Activated CD4-positive, alpha-beta T cell treated with anti-CD3 and anti-CD28 coated beads for 1 hour (primary cell): ENCODE measurements at places on chromosomes 6 and 20.

DNA sequence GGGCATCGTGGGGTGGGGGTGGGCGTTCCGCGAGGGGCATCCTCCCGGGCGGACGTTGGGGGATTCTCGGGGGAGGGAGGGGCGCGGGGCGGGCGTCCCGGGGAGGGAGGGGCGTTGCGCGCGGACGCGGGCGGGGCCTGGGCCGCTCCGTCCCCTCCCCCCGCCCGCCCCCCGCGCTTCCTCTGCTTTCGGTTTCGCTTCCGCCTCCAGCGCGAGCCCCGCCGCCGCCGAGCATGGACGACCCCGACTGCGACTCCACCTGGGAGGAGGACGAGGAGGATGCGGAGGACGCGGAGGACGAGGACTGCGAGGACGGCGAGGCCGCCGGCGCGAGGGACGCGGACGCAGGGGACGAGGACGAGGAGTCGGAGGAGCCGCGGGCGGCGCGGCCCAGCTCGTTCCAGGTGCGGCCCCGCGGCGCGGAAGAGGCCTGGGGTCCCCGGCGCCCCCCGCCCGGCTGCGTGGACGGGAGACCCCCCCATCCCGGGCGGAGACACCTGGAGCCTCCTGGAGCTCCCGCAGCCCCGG is at the start of gene OGFR:
TSS of gene OGFR (plus strand) at position 209 of the 528 bp plus-strand sequence. CDS start at position 234, 25 bp downstream.
- peak; percentile 64 for DNase-seq

- no peak for DNase-seq
These were observed 80.6 kb upstream of the MBOAT1 start for GRCh38 chr6:20292905-20293304.

DNA sequence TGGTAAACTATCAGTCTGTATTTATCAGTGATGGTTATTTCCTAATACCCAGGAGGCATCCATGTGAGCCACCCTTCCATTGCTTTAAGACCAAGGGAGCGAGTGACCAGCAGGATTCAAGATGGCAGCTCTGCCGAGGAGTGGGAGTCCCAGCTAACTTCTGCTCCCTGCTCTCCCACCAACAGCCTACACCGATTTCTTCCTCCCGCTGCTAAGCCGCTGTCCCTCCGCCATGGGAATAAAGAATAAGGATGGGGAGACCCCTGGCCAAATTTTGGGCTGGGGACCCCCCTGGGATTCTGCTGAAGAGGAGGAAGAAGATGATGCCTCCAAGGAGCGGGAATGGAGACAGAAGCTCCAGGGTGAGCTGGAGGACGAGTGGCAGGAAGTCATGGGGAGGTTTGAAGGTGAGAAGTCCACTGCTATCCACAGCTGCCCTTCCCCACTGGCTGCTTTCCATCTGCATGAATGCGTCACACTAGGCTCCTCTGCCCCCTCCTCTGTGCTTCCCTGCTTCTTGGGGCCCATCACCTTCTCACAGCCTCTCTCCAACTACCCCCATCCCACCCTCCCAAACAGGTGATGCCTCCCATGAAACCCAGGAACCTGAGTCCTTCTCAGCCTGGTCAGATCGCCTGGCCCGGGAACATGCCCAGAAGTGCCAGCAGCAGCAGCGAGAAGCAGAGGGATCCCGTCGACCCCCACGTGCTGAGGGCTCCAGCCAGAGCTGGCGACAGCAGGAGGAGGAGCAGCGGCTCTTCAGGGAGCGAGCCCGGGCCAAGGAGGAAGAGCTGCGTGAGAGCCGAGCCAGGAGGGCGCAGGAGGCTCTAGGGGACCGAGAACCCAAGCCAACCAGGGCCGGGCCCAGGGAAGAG is 10.3 kb downstream of the NFKBIL1 start:
- DNase-seq: no peak

- no peak for DNase-seq
These were observed 18.4 kb downstream of the TIAM2 start for GRCh38 chr6:155013457-155013876.

DNA sequence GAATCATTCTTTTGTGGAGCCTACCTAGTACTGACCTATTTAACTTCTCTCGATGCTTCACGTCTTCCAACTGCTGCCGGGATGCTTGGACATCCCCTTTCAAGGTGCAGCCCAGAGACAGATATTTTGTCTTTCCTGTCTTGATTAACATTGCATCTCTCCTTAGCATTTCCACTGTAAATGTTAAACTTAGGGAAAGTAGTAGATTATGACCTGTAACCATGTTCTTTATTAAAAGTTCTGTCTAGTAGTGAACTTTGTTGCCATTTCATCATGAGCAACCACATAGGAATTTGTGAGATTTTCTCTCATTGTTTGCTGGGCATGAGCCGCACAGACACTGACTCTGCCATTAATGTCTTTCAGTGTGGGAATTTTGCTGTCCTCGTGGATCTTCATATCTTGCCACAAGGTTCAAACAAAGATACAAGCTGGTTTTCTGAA is 117.9 kb downstream of the JAG1 start:
- DNase-seq: no peak

GRCh38 chr6:170029416-170030283 is 261.2 kb downstream of the DLL1 start:
- no peak for DNase-seq

DNA sequence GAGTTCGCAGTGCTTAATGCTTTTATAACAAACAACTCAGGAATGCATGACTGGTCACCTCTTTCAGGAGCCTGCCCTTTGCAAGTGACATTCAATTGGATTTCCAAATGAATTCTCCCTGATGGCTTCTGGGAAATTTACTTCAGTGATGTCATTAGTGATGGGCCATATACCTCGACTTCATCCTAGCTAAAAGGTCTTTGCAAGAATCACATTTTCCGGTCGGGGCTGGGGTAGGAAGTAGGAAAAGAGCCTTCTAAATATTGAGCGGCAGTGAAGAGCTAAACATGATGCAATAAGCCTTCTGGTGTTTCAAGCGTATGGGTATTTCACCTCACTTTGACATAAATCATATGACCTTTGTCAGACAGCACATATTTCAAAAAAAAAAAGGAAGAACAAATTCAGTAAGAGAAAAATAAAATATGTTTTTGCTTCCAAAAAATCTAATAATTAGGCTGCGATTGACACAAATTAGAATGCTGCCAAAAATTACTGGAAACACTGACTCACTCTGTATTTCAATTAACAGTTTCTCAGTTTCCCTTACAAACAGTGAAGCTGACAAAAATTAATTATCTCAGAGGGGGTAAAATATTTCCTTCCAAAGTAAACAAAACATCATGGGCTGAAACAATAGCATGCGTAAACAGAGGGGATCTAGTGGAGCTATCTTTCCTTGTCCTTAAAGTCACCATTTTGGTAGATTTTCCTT is 39.8 kb downstream of the ADTRP start:
- no peak for DNase-seq

- DNase-seq: no peak
These were observed 145.6 kb upstream of the MANEA start for GRCh38 chr6:95431637-95432228.

GRCh38 chr6:127120023-127120786 is 1.7 kb downstream of the RSPO3 start:
- DNase-seq: no peak

- no peak for DNase-seq
These were observed 37.6 kb upstream of the TENT5A start for GRCh38 chr6:81790034-81790433.

GRCh38 chr6:81552644-81553043 is 199.8 kb downstream of the TENT5A start:
- no peak for DNase-seq

DNA sequence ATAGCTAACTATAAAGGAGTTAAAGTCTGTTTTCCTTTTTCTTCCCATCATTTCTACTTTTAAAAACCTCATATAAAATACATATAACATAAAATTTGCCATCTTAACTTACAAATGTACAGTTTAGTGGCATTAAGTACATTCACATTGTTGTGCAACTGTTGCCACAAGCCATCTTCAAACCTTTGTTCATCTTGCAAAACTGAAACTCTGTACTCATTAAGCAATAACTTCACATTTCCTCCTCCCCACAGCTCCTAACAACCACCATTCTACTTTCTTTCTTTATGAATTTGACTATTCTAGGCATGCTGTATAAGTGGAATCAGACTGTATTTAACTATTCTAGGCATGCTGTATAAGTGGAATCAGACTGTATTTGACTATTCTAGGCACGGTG is 4.5 kb downstream of the CCDC170 start:
- DNase-seq: no peak

- DNase-seq: no peak
These were observed 12.4 kb upstream of the GDAP1L1 start for GRCh38 chr20:44234566-44235317.

- DNase-seq: no peak
These were observed 35.7 kb downstream of the TSPYL4 start for GRCh38 chr6:116218172-116218633.

DNA sequence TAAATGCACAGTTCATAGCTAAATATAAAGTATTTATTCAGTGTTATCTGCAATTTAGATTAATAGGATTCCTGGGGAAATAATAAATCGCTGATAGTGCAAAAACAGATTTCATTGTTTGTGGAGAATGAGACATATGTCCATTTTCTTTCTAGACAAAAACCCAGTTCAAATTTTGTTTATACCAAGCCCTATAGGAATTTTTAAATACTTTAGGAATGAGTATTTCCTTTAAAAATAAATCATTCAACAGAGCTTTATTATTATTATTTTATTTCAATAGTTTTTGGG is 86.5 kb downstream of the METTL24 start:
- no peak for DNase-seq

DNA sequence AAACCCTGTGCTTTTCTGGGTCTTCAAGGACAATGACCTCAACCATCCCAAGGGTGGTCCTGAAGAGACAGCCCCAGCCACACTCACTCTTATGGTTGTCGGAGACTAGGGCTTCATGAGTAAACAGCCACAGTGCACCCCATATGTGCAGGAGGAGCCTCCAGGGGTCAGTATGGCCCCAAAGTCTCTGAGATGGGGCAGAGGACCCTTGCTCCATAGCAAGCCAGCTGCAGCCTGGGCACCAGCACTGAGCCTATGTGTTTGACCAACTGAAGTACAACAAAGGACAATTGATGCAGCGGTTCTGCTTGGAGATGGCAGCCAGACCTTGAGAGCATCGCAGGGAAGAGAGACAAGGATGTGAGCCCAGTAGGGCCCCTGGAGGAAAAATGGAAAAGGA is 112.2 kb downstream of the LRFN2 start:
- no peak for DNase-seq

DNA sequence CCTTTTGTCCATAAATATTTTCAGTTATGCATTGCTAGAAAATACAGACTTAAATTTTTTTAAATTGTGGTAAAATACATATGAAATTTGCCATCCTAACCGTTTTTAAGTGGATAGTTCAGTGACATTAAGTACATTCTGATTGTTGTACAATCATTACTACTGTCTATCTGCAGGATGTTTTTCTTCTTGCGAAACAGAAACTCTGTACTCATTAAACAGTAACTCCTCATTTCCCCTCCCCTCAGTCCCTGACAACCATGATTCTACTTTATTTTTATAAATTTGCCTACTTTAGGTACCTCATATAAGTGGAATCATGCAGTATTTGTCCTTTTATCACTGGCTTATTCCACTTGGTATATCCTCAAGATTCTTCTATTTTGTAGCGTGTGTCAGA is 21.3 kb downstream of the TAF11 start:
- DNase-seq: no peak

GRCh38 chr20:35673884-35674283 is 9.2 kb upstream of the CPNE1 start:
- DNase-seq: no peak

- no peak for DNase-seq
These were observed 8.4 kb upstream of the SLC2A10 start for GRCh38 chr20:46701057-46701456.

- no peak for DNase-seq
These were observed 3.0 kb upstream of the KIF16B start for GRCh38 chr20:16576219-16576618.

DNA sequence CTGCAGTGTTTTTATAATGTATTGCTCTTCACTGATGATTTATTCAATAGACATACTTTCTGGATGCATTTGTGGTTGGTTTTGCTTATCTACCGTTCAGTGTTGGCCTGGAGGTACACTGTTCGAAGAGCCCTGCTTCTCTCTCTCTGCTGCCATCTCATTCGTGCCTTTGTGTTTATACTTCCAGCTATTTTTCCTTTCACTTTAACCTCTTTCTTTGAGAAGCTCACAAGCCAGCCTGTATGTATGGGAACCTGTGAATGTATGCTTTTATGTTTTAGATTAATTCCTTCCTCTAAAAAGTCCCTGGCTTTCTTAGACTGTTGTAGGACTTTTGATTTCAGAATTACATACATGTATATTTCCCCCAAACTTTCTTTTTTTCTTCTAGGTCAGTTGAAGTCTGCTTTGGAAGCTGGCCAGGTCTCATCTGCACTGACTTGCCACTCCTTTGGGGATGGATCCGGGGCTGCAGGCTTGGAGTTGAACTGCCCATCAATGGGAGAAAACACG is 83.0 kb downstream of the SCAND1 start:
- DNase-seq: no peak

GRCh38 chr6:108627692-108628550 is 67.2 kb downstream of the FOXO3 start:
- DNase-seq: no peak

GRCh38 chr6:317060-317447 is 24.8 kb downstream of the DUSP22 start:
- no peak for DNase-seq

GRCh38 chr6:686497-686896 is 6.4 kb downstream of the EXOC2 start:
- DNase-seq: no peak

DNA sequence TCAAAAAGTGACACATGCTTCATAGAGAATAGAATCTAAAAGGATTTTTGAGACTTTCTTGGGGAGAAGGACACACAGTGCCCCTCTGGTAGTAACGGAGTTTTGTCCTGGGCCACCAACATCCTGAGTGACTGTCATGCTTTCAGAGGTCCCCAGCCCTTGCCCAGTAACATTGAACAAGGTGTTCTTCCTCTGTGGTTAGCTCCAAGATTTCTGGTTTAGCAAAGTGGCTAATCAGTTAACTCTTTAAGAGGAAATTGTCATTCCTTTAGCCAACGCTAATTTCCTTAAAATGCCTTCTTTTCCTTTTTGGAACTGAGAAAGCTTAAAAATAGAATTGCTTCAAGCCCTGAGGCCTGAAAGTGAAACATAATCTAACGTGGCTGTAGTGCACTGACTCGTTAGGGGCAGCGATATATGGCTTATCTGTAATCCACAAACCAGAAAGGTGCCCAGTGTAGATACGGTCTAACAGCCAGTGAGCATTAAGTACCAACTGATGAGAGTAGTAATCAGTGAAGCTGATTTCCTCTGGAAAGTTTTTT is 7.8 kb downstream of the E2F3 start:
- DNase-seq: no peak

DNA sequence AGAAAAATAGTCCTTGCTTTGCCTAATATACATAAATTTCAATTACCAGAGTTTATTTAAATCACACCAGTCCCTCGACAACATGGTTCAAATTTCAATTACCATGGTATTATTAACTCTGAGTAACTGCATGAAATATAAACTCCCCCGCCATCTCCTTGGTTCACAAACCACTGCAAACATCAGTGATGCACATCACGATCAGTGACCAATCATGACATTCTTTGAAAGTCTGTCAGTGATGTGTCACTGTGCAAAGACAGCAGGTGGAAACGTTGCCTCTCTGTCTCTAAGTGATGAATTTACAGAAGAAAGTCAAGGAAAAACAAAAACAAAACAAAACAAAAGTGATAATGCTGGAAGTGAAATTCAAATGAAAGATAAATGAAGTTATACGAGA is 86.7 kb downstream of the TASP1 start:
- DNase-seq: no peak
